ENCODE measurements at places on chromosomes 1 and 21.

DNA sequence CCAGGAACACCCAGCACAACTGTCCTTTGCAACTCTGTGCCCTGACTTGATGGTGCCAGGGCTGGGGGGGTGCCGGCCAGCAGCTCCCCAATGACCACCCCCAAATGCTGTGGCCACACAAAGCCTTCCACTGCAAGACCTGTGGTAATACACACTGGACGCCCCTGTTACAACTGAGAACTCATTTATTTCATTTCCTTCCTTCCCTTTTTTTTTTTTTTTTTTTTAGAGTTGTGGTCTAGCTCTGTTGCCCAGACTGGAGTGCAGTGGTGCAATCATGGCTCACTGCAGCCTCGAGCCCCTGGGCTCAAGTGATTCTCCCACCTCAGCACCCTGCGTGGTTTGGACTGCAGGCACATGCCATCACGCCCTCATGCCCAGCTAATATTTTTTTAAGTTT is 25.2 kb downstream of the TP73 start:
- no peak for DNase-seq

- DNase-seq: no peak
Measured at GRCh38 chr1:155968670-155969069, 9.7 kb downstream of the ARHGEF2 start.

DNA sequence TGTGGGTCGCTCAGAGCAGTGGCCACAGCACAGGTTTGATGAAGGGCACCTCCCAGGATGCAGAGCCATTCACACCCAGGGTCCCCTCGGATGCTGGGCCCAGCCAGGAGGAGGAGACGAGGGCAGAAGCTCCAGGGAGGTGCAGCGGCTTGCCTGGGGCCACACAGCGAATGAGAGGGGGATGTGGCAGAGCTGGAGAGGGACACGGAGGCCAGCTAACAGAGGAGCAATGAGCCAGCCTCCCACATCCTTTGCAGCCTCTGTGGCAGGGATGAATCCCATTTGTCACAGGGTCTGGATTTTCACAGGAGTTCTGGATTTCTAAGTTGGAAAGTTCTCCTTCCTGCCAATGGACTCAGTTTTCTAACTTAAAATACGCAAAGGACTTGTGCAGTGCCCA is 35.9 kb downstream of the CHD5 start:
- no peak for DNase-seq

GRCh38 chr1:95927061-95927460 is 693.1 kb downstream of the RWDD3 start:
- DNase-seq: no peak

GRCh38 chr21:35840197-35840799 is 220.0 kb downstream of the SETD4 start:
- DNase-seq: no peak

DNA sequence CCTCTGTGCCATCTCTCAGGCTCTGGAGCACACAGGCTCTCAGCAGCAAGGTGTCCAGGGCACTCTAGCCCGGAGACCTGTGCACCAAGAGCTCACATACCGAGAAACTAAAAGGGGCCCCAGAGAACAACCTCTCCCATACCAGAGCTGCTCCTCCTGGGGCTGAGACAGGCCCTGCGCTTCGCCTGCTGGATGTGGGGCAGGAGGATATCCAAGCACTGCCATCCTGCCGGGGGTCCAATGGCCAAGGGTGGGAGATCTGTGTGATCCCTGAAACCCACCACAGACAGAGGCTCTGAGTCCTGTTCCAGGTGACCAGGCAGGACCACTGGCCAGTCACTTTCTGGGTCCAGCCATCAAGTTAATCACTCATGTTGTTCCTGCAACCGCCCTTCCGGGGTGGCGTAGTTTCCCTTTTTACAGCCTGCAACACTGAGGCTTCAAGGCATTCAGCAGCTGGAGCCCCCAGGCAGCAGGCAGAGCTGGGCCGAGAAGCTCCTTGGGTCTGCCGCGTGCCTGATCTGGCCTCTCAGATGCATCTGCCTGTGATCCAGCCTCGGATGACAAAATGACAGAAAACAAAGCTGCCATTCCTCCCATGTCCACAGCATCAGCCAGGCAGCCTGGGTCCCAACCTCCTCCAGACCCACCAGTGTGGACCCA is 36.7 kb upstream of the ACTRT2 start:
- DNase-seq: no peak

- no peak for DNase-seq
Measured at GRCh38 chr1:32997381-32997891, 32.8 kb upstream of the RNF19B start.

GRCh38 chr21:44510508-44511218 is 29.3 kb downstream of the KRTAP10-1 start:
- peak; percentile 91 for DNase-seq

- no peak for DNase-seq
Measured at GRCh38 chr1:23801338-23801748, 789 bp upstream of the GALE start.

DNA sequence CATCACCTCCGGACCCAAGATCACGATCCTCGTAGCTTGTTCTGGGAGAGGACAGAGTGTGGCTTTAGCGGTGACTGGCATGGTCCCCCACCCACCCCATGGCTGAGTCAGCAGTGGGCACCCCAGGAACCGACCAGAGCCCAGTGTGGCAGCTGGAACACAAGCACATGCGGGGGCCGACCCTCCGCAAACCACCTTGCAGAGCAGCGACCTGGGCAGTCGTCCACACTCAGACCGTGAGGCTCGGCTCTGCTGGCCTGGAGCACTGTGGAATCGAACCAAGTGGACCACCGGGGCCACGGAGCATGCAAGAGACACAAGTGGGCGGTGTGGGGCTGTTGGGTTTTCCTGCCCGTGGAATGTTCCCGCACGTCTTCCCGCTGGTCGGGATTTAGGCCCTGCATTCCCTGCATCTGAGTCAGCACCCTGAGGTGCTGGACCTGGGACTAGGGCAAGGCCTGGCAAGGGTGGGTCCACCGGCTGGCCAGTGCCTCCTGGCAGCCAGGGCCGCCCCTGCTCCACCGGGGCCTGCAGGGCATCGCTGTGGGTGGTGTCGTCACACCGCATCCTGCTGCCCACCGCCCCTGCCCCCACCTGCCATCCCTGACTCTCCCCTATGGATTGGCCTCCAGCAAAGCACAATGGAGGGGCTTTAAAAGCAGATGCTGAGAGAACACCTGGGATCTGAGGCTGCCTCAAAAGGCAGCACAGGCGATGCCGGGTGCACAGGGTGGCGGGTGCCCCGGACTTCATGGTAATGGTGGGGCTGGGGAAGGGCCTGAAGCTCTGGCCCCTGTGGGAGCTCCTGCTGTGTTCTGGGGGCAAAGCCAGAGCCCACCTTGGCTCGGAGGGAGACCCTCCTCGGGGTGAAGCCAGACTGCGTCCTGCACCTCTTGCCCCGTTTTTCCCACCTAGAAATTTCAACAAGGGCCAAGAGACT is 18.5 kb downstream of the MORN1 start:
- peak; percentile 41 for DNase-seq

DNA sequence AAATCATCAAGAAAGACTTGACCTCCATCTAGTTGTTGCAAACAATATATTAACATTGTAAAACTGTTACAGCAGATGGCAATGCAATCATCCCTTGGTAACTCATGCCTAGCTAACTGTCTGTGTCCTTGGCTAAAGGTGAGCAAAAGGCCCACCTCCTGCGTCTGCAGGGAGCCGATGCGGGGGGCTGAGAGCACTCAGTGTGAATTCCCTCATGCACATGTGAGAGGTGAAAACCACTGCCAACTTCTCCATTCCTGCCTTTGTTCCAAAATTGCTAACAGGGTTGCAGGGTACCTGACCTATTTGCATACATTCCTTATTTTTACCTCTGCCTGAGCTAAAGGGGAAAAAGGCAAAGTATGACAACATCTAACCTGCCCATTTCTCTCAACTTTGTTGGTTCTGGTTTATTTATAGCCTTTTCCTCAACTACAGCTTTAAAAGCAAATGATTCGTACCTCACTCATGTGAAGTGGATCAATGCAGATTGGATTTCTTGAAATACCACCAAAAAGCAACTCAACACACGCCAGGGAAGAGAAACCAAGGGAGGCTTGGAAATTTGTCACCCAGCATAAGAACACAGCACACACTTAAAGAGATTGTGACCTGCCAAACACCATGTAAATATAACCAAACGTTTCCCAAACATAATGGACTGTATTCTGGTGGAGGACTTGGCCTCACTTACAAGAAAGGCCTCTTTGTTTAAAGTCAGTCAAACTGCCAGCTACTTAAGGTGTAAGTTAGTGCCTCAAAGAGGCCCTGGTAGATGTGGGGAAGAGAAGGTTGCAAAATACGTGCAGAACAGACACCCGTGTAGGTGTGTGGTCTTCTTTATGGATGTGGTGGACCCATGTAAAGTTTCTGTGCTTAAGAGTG is 651.0 kb downstream of the SMYD3 start:
- DNase-seq: no peak

DNA sequence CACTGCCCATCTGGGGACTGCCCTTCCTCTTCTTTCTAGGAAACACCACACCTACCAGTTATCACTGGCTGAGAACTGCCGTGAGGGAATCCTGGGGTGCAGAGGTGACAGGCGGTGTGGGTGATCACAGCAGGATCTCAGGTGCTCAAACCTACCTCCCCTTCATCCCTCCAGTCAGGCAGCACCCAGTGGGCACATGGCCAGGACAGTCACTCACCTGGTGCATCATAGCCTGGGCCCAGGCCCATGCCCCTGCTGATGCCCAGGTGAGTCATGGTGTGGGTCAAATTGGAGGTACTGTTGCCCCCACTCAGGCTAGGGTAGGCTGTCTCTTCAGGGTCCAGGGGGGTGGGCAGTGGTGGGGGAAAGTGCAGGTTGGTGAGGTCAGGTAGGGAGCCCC is 5.3 kb upstream of the DENND4B start:
- DNase-seq: no peak

GRCh38 chr1:244050014-244050834 is 859 bp upstream of the ZBTB18 start:
- no peak for DNase-seq

DNA sequence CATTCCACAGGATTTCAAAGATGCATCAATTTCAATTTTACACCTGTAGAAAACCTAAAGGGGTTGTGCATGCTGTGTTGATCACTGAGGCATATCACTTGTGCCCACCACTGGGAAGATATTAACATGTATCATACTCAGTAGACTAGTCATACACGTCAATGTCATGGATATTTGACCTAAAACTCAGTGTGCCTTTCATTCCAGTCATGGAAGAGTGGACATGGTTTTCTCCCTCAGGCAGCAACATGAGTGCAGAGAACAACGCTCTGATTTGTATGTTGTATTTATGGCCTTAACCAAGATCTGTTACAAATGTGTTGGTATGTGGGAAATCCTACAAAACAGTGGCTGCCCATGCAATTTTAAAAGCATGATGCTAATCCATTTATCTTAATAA is 6.1 kb upstream of the C1orf53 start:
- DNase-seq: no peak

- no peak for DNase-seq
Measured at GRCh38 chr1:57901208-57901919, 477.5 kb upstream of the DAB1 start.

DNA sequence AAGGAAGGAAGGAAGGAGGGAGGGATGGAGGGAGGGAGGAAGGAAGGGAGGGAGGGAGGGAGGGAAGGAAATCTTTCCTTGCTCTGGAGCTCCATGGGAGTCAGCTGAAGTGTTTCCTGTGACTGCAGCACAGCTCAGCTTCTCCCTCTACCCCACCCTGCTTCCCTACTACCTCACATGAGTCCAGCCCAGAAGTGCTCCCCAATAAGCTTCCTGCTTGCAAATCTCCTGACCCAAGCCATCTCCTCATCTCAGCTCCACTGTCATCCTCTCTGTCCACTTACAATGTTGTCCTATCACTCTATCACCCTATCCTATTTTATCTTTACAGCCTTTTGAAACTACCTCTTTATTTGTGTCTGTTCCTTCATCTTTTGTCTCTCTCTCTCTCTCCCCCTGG is 52.9 kb upstream of the SSBP3 start:
- DNase-seq: no peak

DNA sequence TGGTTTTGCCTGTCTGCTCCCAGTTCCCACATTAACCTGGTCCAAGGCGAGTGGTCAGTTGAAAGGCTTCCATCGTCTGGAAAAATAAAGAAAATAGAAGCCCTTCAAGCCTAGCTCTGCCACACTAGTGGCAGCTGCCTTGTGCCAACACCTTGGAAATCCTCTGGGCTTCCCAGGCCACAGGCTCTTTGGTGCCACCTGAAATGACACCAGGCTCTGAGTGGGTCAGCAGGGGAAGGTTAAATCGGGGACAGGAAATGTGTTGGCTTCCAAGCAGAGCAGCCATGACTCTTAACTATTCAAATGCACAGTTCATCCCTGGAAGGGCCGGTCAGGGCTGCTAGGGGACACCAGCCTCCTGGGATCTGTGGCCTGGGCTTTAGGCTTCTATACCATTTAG is 558.7 kb downstream of the MATN1 start:
- no peak for DNase-seq

- no peak for DNase-seq
Measured at GRCh38 chr1:189658381-189658780, 819.3 kb downstream of the BRINP3 start.

- DNase-seq: no peak
Measured at GRCh38 chr21:41460578-41461527, 34.8 kb downstream of the MX1 start.

DNA sequence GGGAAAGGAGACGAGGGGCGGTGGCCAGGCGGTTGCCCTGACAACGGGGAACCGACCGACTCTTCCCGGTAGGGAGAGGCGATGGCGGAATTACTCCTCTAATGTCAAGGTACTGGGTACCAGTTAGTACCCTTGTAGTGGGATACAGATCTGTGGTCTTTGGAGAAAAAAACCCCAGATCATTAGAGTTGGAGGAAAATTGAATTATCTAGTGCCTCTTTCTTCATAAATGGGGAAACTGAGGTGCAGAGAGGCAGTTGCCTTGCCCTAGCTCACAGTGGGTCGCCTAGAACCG is 545 bp upstream of the PEF1 start:
- DNase-seq: no peak

- DNase-seq: no peak
Measured at GRCh38 chr21:41480086-41480690, 27.8 kb downstream of the TMPRSS2 start.

GRCh38 chr1:103788377-103788776 is 38.7 kb downstream of the AMY1C start:
- no peak for DNase-seq

- no peak for DNase-seq
Measured at GRCh38 chr1:34149501-34149900, 15.5 kb downstream of the CSMD2 start.

DNA sequence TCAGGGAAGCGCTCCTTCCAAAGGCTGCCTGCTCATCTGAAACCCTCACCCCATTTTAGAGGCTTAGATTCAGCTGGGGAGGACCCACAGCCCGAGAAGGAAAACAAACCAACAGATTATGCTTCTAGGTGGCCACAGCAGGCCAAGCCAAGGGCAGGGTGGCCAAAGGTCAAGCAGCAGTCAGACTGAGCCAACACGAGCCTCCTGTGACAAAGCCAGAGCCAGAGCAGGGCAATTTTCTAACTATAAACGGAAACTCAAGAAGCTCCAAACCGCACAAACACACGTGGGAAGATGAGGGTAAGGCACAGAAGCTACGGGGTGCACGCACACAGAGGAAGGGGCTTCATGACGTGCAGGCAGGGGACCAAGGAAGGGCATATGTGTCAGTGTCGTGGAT is 64.1 kb downstream of the PLEKHA6 start:
- no peak for DNase-seq

All from activated naive CD4-positive, alpha-beta T cell treated with anti-CD3 and anti-CD28 coated beads, Interleukin-2, amount 50 U/mL, for 72 hours (primary cell).